ENCODE measurements at places on chromosomes 4 and X.

DNA sequence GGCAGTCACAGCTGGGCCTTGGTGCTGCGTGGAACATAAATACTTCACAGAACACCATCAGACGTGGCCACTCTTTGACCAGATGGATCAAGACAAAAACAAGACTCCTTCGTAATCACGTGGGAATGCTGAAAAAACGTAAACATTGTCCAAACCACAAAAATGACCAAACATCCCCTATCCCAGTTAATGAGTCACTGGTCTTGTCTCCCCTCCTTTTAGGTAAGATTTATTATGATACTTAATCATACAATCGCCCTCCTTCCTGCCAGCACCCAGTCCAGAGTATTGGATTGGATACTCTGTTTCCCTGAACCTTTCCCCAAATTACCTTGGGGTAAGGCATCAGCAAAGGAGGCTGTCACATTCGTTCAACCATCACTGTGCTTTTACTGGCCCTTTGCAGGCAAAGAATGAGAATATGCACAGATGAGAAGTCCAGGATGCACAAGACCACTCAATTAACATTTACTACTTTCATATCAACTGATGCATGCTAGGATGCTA lies 601 bp upstream of the TCEANC start:
- no peak for DNase-seq

DNA sequence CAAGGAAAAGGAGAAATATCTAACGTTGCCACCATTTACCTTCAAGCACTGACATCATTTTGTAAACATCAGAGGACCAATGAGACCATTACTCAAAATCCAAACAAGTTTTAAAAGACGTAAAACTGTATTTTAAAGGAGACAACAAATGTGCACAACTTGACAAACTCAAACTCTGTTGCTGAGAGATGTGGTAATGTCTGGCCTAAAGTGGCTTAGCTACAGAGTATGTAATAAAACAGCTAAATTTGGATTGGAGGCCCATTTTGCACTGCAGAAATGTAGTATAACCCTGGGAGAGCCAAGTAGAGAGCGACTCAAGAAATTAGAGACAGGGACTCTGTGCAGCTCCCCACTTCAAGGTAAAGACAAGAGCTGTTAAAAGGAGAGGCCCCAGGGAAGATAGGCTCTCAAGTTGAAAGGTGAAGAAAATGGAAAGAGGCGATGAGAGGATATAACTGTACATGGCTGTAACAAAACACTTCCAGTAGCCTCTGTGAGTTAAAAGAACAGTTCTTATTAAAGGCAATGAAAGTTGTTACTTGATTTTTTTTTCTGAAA lies 20.3 kb downstream of the UNC5C start:
- no peak for DNase-seq

DNA sequence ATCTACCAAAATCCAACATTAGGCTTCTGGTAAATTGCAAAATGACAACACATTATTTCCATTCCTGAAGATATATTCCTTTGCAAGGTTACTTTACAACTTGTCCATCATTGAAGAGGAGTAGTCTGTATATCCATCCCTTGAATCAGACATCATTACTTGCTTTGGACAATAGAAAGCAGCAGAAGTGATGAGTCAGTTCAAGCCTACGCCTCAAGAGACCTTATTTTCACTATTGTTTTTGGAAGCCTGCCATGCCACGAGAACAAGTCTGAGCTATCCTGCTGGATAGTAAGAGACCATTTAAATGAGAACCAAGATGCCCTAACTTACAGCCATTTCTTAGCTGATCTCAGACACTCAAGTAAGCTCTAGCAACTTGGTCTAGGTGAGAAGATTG lies 246.0 kb upstream of the HHIP start:
- DNase-seq: no peak

- DNase-seq: no peak
Measured at GRCh38 chrX:8960957-8961468, 72.9 kb downstream of the FAM9B start.

DNA sequence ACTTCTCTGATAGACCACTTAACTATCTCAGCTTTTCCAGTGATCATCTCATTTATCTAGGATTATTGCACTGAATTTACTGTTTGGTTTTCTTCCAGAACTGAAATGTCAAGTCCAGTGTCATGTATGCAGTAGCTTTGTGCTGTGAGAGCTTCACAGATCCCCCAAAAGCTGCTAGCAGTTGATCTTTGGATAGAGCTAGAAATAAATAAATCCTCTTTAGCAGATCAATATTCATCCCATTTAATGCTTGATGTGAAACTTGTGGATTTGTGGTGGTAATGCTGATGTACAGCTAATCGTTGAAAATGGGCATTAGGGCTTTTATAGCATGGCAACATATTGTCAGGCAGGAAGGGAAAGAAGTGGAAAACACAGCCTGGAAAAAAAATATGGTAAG lies 509.6 kb upstream of the FAM241A start:
- no peak for DNase-seq

DNA sequence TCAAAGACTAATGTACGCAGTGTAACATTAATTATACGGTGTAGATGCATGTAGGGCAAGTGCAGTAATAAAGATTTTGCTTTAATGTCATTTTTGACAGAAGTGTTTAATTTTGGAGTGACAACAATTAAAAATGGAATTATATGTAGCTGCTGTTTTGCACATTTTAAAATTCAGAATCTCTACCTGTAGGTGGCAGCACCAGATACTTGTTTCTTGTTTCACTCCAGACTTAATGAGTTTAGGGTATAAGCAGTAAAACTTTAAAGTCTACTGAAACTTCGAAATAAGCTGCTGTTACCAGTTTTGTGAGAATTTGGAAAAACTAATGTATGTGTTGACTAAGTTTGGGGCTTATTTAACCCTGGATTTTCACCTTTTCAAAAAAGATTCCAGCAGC lies 144.9 kb downstream of the POLA1 start:
- DNase-seq: no peak

DNA sequence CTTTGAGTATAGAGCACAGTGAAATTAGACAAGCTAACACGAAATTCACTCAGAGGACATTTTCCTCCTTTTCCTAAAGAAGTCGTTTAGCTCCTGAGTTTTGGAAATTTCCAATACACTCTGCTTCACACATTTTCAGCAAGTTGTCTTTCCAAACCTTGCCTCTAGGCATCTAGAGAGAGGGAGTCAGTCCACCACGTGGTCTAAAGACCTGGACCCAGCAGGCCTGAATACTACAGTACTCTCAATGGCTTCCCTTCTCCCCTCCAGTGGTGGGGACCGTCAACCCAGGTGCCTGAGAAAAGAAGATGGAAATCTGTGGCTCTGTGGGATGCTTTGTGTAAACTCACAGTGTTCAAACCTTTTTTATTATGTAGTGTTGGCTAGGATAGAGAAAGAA lies 13.9 kb upstream of the SCML2 start:
- no peak for DNase-seq

GRCh38 chr4:78424461-78424860 lies 127.1 kb upstream of the ANXA3 start:
- no peak for DNase-seq

DNA sequence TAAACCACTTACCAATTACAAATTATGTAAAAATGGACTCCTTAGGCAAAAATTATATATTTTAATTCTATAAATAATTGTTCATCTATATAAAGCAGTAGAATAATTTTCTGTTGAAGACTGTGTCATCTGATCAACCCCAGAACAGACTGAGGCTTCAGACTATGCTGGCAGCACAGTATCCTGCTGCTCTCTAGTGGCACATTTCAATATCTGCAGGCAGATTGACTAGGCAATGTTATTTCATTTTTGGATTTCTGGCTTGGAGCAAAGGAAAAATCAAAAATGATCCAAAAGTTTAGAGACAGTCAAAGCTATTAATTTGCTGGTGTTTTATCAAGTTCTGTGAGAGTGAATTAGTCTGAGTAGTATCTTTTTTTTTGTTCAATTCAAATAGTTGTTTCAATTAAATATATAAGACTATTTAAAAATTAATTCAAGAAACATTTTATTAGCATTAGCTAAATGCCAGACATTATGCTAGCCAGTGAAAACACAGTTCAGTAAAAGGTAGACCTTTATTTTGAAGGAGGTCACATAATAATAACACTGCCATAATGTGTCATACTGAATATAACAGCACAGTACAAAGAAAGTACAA lies 21.3 kb upstream of the SULT1E1 start:
- no peak for DNase-seq

DNA sequence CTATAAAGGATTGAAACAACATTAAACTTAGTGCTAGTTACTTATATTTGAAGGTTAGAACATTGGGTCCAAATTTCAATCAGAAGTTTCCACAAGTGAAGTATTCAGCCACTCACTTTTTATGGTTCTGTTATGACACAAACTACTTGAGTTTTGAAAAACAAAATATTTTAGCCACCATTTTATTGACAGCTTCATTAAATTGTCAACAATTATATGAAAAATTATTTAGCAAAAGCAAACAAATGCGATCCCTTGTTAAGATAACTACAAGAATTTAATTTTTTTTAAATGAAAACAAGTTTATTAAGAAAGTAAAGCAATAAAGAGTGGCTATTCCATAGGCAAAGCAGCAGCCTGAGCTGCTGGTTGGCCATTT lies 3.1 kb downstream of the CXCL2 start:
- no peak for DNase-seq

GRCh38 chr4:7661846-7662506 lies 227.2 kb upstream of the PSAPL1 start:
- DNase-seq: no peak

- no peak for DNase-seq
Measured at GRCh38 chr4:35526456-35526855, 717.9 kb downstream of the ARAP2 start.

- DNase-seq: no peak
Measured at GRCh38 chrX:55120761-55121358, 32.0 kb downstream of the PAGE2 start.

DNA sequence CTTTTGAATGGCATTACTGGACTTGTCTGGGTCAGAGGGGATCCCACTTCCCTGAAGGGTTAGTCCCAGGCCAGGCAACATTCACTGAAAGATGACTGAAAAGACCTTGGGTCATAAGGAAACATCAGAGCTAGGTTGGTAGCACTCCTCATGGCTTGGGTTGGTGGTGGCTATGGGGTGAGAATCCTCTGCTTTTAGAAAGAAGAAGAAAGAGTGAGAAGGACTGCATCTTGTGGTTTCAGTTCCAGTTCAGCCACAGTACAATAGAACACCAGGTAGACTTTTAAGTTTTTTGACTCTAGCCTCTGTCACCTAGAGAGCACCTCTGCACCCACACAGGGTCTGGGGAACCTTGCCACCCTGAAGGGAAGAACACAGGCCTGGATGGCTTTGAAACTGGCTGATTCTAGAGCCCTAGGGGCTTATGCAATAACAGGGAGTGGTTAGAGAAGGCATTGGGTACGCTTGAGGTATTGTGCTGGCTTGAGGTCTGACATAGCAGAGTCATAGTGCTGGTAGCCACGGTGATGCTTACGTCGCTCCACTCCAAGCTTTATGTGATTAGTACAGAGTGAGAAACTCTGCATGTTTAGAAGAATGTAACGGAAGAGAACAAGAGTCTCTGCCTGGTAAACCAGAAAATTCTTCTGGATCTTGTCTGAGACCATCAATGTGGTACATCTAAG lies 36.5 kb downstream of the PRR32 start:
- DNase-seq: no peak

DNA sequence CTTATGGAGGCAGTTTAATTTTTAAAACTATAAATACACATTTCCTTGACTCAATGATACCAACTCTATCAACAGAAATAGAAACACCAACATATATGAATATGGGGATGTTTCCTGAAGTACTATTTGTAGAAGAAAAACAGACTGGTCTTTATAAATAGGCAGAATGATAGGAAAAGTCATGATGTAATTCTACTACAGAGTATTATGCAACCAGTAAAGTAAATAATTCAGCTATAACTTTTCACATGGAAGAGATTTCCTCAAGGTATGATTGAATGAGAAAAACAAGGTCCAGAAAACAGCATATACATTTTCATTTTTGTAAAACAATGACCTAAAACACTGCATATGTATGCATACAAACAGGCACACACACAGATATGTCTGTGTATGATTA lies 56.2 kb downstream of the GPRIN3 start:
- DNase-seq: no peak
